Stimulated activated CD8-positive, alpha-beta memory T cell treated with anti-CD3 and anti-CD28 coated beads, Interleukin-4, amount 100 ng/mL, for 1 hour (primary cell): ENCODE measurements at places on chromosomes 5 and 9.

GRCh38 chr5:178529080-178529479 is 61.1 kb downstream of the COL23A1 start:
- DNase-seq: no peak

- DNase-seq: no peak
Observed at GRCh38 chr9:92558612-92559374, 23.0 kb upstream of the ECM2 start.

DNA sequence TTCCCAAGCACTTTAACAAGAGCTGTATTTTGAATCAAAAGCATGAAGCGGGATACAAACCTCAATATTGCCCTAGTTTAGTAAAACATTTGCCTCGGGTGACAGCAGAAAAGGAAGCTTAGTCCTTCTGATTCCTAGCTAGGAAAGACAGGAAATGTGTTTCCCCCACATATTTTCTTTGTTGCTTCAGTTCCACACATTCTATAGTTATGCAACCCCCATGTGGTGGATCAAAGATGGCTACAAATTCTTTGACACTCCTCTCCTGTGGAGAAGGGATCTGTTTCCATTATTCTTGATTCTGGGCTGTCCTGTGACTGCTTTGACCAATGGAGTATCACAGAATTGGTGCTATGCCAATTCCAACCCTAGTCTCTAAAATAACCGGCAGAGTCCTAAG is 89.1 kb upstream of the SLC30A5 start:
- no peak for DNase-seq

GRCh38 chr9:104553261-104553660 is 15.7 kb upstream of the OR13C8 start:
- DNase-seq: no peak

- DNase-seq: no peak
Observed at GRCh38 chr5:65462139-65462705, 19.5 kb downstream of the ADAMTS6 start.

GRCh38 chr5:93512799-93513198 is 68.2 kb downstream of the NR2F1-AS1 start:
- DNase-seq: no peak

- no peak for DNase-seq
Observed at GRCh38 chr5:19978476-19978875, 9.5 kb downstream of the CDH18 start.

- DNase-seq: no peak
Observed at GRCh38 chr9:134321531-134321930, 4.7 kb upstream of the RXRA start.

- DNase-seq: no peak
Observed at GRCh38 chr5:60577116-60577515, 122.8 kb downstream of the DEPDC1B start.

DNA sequence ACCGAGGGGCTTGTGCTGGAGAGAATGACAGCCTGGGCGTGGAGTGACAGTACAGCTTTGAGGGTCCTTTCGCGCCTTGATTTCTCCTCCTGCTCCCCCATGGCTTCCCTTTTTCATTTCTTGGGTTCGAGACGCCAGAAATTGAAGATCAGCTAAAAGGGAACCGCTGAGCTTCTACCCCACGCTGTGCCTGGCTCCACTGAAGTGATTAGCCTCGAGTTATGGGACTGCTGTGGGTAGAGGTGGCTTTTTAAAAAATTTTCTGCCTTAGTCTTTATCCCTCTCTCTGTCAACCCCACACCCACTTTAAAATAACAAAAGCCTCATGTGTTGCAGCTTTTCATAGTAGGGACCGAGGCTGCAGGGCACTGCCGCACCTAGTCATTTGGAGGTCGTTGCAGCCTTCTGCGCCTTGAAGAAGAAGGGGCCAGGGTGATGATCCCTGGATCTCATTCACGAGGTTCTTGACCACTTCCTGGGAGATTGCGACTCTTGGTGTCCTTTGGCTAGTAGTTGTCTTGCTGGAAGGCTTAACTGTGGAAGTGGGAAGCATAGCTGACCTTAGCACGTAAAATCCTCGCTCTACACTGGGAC is 603 bp downstream of the PPIP5K2 start:
- DNase-seq: no peak

GRCh38 chr5:73268826-73269225 is 95.8 kb downstream of the TMEM174 start:
- DNase-seq: no peak

GRCh38 chr9:113480612-113481011 is 17.1 kb downstream of the RGS3 start:
- DNase-seq: no peak

DNA sequence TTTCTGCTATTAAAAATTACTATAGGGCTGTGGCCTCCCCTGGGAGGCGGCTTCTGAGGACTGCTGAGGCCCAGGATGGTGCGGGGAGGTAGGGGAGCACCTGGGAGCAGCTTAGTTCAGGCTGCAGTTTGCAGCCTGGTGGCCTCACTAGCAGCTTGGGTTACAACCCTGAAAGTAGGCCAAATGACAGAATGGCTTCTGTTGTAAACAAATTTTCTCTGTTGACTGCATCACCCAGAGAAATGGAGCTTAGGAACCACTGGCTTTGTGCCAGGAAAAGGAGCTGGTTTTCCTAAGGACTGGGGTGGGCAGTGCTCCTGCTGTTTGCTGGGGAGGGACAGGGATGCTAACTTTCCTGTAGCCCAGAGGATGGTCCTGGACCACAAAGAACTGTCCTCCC is 130.3 kb downstream of the ENTREP1 start:
- no peak for DNase-seq

DNA sequence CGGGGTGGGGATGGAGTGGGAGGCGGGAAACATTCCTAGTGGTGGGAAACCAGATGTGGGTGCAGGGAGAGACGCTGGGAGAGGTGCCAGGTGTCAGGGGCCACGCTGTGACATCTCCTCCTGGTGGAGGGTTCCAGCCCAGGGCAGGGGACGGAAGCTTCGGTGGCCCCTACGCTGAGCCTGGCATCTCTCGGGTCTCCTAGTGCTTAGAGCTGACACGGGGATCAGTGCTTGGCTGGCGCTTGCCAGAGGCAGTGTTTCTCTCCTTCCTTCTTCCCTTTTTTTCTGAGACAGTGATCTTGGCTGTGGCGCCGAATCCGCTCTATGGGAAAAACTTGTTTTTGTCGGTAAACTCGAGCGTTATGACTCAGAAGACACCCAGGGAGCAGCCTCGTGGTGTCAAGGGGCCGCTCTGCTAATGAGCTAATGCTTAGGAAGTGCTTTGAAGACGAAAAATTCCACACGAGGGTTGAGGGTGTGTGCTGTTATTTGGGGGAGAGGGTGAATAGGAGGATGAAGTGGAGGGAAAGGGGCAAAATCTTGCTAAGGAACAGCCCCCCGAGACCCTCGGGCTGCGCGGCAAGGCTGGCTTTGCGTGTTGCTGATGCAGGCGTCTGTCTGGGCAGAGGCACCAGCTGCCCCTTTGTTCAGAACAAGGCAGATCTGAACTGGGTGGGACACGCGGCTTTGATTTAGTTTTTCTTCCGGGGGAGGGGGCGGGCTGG is 20.4 kb upstream of the IER5L start:
- no peak for DNase-seq

DNA sequence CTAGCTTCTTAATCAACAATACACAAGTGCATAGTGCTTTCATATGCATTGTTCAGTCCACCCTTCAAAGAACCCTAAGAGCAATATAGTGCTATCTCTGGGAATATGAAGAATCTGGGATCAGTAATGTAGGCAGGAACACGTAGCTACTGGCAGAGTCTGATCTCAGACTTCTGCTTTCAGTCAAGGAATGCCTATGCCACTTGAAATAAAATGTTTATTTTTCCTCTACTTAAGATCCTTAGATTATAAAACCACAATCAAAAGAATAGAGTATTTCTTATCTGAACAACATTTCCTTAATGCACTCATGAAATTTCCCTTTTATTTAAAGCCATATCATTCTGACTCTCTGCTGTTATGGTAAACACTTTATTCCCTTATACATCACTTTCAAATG is 1407.8 kb upstream of the C9orf72 start:
- no peak for DNase-seq

DNA sequence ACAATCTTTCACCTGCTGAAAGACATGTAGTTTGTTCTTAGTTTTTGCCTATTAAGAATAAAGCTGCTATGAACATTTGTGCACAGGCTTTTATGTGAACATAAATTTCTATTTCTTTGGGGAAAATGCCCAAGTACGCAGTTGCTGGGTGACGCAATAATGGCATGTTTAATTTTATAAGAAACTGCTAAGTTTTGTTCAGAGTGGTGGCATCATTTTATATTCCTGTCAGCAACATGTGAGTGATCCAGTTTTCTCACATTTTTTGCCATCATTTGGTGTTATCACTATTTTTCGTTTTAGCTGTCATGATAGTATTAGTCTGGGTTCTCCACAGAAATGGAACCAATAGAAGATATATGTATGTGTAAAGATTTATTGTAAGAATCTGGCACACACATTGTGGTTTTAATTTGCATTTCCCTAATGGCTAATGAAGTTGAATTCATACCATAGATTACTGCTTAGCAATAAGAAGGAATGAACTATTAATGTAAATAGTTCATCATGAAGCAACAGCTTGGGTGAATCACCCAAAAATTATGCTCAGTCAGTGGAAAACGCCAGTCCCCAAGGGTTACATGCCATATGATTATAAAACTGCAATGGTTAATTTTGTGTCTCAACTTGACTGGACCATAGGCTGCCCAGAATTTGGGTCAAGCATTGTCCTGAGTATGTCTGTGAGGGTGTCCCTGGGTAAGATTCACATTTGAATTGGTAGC is 358.6 kb downstream of the MSX2 start:
- no peak for DNase-seq
